ENCODE measurements at places on chromosomes 2 and 18. TPM values are rescaled to one million over a fixed set of nuclear protein-coding genes. Genes with fewer than 3 reads are reported as not detected.
A peak's percentile ranks its signal among the peaks of the same experiment; 100 is the strongest.

- DNase-seq, result no peak
Observed at GRCh38 chr2:64639691-64640090, 14.0 kb downstream of the SERTAD2 start.

GRCh38 chr2:95281071-95281470 is 6.8 kb downstream of the PROM2 start:
- DNase-seq, result no peak

DNA sequence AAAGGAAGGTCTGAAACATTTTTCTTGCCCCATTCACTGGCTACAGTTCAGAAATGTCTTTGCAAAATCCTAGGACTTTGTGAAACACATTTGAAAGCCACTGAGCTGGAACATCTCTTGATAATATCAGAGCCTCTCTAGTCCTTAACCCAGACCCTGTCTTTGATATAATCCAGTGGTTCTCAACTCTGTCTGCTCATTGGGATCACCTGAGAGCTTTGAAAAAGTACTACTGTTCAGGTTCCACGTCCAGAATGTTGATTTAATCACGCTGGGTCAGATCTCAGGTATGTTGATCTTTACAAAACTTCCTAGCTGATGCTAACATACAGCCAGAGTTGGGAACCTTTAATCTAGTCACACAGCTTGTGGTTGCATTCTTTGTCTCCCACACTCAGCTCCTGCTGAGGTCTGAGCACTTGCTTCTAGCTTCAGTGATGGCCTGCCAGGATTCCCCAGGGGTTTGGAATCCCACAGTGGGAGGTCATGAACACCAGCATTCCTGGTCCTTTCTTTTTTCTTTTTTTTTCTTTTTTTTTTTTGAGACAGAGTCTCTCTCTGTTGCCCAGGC is 262.7 kb downstream of the SETBP1 start:
- no peak for DNase-seq

LCT gene
- total RNA-seq, result 0.10 TPM

TMEM37 gene
- not detected for total RNA-seq

TCF4 gene
- total RNA-seq, result 353 TPM

UGT1A3 gene
- not detected for total RNA-seq

DNA sequence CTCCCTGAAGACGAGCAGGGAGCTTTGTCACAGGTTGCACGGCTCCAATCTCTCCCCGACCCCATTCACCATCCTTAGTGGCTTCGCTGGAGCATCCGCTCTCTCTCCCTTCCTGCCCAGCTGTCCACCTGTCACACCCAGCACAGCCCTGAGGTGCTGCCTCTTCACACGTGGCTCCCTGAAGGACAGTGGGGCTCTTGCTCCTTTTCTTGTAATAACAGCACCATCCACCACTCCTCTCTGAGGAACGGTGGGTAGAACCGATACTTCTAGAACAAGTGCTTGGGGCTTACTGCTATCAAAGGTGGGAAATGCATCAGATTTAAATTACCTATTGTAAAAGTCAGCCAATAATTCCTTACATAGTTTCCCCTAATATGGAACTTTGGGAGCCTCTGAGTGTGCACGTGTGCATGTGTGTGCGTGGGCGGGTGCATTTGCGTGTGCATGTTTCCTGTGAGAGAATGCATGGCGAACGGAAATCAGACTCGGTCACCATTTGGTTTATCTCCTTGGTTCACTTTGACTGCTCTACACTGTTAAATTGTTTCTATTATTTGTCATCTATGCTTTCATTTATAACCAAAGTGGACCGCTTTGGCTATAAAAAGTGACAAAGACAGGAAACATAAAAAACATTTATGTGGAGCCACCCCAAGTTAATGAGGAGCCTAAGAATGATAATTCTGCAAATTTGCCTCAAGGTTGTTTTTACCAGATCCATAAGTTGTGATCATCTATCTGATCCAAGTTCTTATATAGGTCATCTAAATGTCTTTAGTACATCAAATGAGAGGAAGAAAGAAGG is 39.1 kb downstream of the KLHL29 start:
- no peak for DNase-seq

GRCh38 chr2:73993376-73993775 is 8.7 kb downstream of the TET3 start:
- DNase-seq, result no peak

DNA sequence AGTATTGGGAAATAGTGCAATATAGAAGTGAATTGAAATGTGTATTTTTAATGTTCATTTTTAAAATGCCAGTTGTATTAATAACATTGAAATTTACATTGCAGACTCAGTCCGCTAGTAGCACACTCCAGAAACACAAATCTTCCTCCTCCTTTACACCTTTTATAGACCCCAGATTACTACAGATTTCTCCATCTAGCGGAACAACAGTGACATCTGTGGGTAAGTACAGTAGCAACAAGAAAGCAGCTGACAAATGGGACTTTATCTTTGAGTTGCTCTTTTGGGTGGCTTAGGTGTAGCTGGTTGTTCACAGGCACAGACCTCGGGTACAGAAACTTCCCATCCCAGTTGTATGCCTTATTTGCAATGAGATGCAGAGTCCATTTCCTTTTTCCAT is 118.2 kb upstream of the IL1R2 start:
- DNase-seq, result no peak

DNA sequence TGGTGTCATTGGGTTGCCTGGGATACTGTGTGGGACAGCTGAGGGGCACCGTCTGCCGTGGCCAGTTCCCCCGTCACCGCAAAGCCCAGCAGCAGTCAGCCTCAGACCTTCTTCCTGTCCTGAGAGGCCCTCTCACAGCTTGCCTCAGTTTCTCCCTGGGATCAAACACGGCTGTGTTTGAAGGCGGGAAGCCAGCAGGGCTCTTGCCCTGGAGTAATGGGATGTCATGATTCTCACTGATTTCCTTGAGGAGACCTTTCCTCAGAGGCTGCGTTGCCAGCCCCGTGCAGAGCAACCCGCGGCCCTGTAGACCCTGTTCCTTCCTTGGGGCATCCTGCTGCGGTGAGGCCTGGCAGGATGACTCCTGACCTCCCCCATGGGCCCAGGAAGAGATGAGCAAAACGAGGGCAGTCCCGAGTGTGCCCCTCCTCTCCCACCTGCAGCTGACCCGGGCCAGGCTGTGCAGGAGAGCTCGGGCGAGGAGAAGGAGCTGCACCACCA is 13.9 kb upstream of the NFATC1 start:
- no peak for DNase-seq

- DNase-seq, result no peak
Observed at GRCh38 chr2:71849607-71850305, 297.9 kb downstream of the CYP26B1 start.

DNA sequence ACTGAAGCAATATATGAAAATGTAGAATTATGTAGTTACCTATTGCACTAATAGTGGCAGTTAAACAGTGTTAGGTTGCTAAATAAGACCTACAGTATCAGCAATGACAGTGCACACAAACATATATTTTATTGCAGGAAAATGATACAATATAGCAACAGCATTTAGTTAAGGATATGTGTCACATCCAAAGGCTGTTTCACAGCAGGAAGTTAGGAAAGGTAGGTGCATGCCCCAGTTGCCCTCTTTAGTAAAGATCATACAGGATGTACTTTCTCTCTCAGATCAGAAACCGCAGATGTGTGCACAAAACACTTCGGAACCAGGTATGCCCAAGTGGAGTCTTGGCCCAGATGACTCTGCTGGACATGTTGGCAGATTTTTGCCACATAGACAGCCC is 444.1 kb downstream of the XIRP2 start:
- no peak for DNase-seq

- no peak for DNase-seq
Observed at GRCh38 chr2:20205915-20206524, 18.9 kb downstream of the SDC1 start.

DNA sequence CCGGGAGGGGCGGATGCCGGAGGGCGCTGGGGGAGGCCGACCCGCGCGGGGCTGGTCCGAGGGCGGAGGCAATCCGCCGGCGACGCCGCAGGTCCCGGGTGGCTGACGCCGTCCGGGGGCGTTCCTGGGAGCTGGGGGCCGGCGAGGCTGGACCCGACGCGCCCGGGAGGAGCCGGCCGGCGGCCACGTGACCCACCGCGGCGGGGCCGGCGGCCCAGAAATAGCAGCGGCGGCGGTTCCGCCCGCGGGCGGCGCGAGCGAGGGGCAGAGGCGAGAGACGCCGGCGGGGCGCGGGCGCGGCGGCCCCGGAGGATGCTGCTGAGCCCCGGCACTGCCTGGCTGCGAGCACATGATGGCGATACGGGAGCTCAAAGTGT is at the start of gene RAB31:
Gene RAB31 (plus strand): TSS at position 245 of the 377 bp plus-strand sequence. CDS start 105 bp downstream, at position 350.
- peak; percentile 71 for DNase-seq

DNA sequence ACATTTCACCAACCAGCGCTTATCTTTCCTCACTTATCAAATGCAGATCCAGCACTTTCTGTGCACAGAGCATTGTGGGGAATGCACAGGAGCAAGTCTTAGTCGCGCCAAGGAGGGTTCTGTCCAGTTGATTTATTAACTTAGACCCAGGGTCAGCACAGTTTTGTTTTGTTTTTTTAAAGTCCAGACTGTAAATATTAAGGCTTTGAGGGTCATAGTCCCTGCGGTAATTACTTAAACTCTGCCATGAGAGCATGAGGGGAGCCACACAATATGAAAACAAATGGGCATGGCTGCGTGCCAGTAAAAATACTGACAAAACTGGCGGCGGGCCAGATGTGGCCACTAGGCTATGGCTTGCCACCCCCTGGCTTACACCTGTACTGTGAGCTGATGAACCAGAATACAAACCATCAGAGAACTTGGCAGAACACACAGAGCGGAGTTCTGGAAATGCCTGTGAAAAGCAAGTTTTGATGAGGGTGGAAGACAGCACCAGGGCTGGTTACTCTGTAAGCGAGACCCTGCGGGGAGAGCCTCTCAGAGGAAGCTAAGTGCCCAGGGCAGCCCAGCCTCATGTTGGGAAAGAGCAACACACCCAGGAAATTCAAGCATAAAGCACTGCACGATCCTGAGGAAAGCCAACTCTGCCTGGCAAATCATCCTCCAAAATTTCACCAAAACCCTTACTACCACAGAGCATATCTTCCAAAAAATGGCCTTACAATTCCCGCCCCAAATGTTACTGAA is 43.6 kb downstream of the L3MBTL4 start:
- no peak for DNase-seq

RFX8 gene
- total RNA-seq, result not detected

- no peak for DNase-seq
Observed at GRCh38 chr2:60849187-60849586, 32.2 kb upstream of the REL start.

CD28 gene
- 0.10 TPM for total RNA-seq

GRCh38 chr2:238286551-238286950 is 1.9 kb downstream of the PER2 start:
- DNase-seq, result no peak

- DNase-seq, result no peak
Observed at GRCh38 chr2:80364524-80365212, 60.1 kb upstream of the LRRTM1 start.

DNA sequence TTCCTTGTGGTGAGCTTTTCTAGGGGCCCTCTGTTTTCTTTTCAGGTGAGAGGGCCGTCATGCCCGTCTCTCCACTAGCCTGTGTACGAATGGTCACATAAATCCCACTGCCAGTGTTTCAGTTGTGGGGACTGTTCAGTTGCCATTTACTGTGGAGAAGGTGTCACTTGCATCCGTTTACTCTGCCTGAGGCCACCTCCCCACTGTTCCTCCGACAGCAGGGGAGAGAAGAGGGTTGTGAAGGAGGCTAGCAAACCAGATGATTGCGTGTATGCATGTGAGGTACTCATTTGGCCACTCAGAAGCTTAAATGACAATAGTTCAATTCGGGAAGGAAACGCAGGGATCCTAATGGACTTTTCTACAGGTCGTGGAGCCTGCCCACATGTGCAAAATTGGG is 3.3 kb downstream of the MTCL1 start:
- DNase-seq, result no peak

M1AP gene
- total RNA-seq, result not detected

- DNase-seq, result no peak
Observed at GRCh38 chr2:202161151-202161835, 77.1 kb downstream of the SUMO1 start.

- DNase-seq, result no peak
Observed at GRCh38 chr2:234533626-234534025, 36.7 kb upstream of the ARL4C start.

DNA sequence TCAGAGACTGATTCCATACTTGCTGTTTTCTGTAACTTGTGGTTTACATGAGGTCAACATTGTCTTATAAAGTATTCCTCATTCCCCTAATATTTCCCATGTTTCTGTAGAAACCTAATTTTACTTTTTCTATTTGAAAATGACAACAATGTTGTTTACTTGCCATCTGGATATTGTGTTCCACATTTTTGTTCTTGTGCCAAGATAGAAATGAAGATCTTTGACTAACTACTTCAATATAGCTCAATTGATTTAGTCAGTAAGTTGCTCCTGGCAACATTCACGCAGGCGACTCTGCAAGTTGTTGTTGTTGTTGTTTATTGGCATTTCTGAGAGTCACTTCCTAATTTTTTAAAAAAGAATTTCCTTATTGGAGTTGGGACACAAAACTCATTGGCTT is 69.5 kb downstream of the CAVIN2 start:
- DNase-seq, result no peak

- DNase-seq, result no peak
Observed at GRCh38 chr2:10195278-10196109, 73.0 kb downstream of the RRM2 start.

DNA sequence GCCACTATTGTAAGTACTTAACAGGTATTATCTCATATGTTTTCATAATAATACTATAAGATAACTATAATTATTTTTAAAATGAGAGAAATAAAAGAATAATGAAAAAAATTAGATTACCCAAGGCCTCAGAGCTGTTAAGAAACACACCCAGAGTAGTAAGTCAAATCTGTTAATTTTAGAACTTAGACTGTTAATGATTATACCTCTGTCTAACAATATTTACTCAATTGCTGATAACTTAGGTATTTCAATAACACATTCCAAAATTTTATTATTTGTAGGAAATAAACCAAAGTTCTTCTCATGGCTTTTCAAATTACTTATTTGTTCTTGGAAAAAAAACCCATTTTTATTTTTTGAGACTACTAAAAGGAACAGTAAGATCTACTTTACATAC is 227.5 kb upstream of the KCNH7 start:
- DNase-seq, result no peak

GNAL gene
- total RNA-seq, result 0.12 TPM

DNA sequence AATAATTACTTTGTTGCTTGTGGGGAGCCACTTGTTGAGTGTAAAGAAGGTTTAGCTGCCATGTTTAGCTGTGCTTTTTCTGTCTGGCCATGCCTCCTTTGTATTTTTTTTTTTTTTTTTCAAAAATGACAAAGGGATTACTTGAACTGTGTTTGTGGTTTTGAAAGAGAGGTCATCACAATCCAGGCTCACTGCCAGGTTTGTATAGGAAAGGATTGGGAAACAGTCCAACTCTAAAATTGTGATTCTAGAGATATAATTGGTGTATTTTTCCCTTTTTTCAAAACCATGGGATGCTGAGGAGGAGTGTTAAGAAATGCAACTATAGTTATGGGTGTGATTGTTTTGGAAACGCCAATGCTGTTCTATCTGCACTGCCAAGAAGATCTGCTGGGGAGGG is 4.3 kb downstream of the ITPRIPL1 start:
- DNase-seq, result no peak

RAD51AP2 gene
- not detected for total RNA-seq

Measured in B cell (primary cell).